ENCODE measurements at places on chromosomes 2 and 18.

- H3K4me3 ChIP-seq = no peak overlapping the region
- no peaks in the 10 kb centered on the region for H3K4me1 ChIP-seq
- no peak overlapping the region for H3K27ac ChIP-seq
- DNase-seq = no peak
- no peaks in the 10 kb centered on the region for H3K36me3 ChIP-seq
Observed at GRCh38 chr2:232857158-232857563, 12.9 kb upstream of the SNORC start.

- no peak overlapping the region for H3K4me3 ChIP-seq
- H3K36me3 ChIP-seq = no peaks in the 10 kb centered on the region
- DNase-seq = no peak
- H3K27me3 ChIP-seq = peaks cover 15% of the 10 kb centered on the region
Observed at GRCh38 chr2:73266061-73266901, 18.0 kb downstream of the FBXO41 start.

DNA sequence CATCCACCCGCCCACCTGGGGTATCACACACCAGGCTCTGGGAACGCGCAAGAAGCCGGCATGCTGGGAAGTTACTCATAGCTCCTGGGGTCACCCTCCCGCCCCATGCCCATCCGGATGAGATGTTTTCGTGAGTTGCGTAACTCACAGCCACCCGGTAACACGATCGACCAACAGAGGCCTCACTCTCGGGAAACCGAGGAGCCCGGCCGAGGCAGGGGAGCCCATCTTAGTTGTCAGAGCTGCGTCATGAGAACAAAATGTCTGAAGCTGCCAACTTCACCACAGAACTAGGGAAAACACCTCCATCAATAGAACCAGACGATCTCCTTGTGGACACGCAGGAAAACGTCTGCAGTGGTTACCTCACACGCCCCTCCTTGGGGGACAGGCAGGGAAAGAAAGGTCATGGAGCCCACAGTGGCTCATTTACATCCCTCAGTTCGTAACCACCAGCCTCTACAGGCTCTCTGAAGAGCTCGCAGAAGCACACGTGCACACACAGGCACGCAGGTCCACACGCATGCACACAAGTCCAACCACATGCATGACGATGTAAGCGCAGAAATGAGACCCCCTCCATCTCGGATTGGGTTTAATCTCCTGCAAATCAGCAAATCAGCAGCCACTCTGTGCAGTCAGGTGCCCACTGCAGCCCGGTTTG, 26.2 kb downstream of the ADI1 start:
- no peak for DNase-seq
- H3K27me3 ChIP-seq = no peaks in the 10 kb centered on the region
- H3K36me3 ChIP-seq = no peaks in the 10 kb centered on the region
- H3K27ac ChIP-seq = no peak overlapping the region

DNA sequence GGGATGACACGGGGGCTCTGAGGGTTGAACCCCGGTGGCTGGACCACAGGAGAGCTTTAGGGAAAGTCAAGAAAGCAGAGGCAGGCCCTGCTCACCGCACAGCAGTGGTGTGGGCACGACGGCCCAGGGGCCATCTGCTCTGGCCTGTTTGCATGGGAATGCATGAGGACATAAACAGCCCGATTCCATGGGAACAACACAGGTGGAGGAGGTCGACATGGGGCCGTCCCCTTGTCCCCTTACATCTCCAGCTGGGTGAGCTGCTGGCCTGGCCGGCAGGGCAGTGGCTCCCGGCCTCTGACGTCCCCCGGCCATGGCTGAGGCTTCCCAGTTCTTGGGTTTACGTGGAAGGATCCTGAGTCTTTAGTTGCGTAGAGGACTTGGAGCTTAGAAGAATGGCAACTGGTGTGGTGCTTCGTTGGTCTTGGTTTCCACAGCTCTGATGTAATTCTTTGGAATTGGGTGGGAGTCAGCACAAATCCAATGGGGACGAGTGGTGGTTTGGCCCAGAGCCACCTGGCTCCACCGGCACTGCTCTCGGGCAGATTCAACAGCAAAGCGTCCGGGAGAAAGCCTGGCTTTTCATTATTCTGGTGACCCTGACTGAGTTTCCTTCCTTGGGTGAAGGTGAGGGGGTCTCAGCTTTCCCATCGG, 98.3 kb upstream of the HDAC4 start:
- no peak overlapping the region for H3K4me3 ChIP-seq
- peaks cover 5% of the 10 kb centered on the region for H3K27me3 ChIP-seq
- no peak overlapping the region for H3K27ac ChIP-seq
- peaks cover 6% of the 10 kb centered on the region for H3K4me1 ChIP-seq
- peak; percentile 34 for DNase-seq
- no peaks in the 10 kb centered on the region for H3K36me3 ChIP-seq

GRCh38 chr2:119544075-119544938, at the start of gene CFAP221:
CFAP221 (plus strand) TSS chr2:119544449; CDS start chr2:119546132, 1,683 bp downstream.
- peak within 1 kb of the TSS; percentile 24 for H3K27ac ChIP-seq
- H3K4me3 ChIP-seq = peak within 1 kb of the TSS; percentile 60
- DNase-seq = peak; percentile 74
- H3K4me1 ChIP-seq = no peaks in the 10 kb centered on the region
- H3K36me3 ChIP-seq = no peaks in the 10 kb centered on the region

All from transverse colon (tissue), 4 donors.